Cerebellar cortex (tissue), 1 donor: ENCODE measurements at places on chromosomes 16 and 17.
A peak's percentile ranks its signal among the peaks of the same experiment; 100 is the strongest.

GRCh38 chr16:84013787-84014569, 28.6 kb downstream of the SLC38A8 start:
- peak; percentile 65 for DNase-seq

DNA sequence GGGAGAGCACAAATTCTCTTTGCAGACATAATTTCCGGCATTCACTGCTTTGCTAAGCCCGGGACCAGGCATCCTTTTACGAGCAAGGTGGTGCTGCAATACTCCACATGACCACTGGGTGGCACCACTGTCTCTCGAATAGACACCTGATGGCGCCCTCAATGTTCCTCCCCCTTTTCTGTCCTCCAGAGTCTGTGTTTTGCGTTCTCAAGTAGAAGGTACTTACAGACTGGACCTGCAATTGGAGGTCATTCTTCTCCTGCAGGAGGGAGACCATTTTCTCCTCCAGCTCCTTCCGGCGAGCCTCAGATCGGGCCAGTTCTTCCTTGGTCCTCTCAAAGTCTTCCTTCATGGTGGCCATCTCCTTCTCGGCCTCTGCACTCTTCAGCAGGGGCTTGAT, 45.2 kb downstream of the MYH13 start:
- DNase-seq, result peak; percentile 63

DNA sequence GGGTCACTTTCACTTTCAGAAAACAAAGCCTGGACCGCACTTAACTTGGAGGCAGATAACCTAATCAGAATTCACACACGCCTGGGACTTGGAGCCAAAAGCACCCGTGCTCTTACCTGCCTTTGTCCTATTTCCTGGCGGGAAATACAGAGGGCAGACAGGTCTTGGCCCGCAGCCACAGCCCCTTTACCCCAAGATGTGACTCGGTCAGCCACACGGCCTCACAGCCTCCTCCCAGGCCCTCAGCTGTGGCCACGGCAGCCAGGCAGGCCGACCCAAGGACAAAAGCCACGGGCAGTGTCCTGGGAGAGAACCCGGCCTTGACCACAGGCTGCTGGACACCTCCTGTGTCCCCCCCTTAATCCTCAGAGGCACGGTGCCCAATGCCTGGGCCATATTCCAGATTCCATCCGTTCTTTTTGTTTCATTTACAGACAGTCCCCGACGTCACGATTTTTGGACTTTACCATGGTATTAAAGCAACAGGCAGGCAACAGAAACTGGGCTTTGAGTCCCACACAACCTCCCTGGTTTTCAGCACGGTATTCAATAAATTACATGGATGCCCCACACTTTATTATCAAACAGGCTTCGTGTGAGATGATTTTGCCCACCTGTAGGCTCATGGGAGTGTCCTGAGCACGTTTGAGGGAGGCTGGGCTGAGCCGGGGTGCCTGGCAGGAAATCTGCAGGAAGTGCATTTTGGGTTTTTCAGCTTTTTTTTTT, 30.1 kb upstream of the GAA start:
- DNase-seq, result peak; percentile 61

GRCh38 chr17:51741458-51741857, 417.1 kb downstream of the CA10 start:
- no peak for DNase-seq

DNA sequence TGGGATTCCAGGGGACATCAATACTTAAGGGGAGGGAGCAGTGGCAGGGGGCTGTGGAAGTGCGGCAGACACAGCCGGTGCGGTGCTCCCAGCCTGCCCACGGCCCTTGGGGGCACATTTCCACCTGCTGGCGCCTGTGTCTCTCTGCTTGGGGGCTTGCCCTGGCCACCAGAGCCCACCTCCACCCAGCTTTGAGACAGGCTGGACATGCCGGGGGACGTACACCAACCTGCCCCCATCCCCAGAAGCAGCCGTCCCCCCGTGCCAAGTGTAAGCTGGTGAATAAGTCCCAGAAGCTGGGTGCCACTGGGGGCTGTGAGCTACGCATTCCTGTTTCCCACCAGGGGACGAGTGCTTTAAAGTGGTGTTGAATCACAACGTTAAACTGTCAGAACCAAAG, 172.6 kb downstream of the GSG1L start:
- DNase-seq, result no peak

- DNase-seq, result peak; percentile 23
Observed at GRCh38 chr16:11098601-11099390, 154.4 kb downstream of the CLEC16A start.

GRCh38 chr16:78365366-78365765, 265.9 kb downstream of the WWOX start:
- DNase-seq, result no peak

DNA sequence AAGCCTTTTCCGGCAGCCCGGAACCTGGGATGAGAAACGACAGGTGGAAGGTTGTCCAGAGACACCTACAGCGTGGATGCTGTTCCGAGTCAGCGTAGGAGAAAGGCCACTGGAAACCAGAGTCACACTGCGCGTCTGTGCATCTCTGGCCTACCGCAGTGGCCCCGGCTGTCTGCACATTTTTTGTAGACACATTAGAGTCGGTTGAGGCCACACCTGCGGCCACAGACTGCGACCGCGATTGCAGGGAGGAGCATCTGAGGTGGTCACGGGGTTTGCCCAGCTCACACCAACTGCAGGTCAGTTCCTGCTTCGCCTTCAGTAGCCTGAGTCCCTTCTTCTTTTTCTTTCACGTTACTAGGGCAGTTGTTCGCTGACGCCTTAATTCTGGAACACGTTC, 52.4 kb downstream of the WDR45B start:
- no peak for DNase-seq

DNA sequence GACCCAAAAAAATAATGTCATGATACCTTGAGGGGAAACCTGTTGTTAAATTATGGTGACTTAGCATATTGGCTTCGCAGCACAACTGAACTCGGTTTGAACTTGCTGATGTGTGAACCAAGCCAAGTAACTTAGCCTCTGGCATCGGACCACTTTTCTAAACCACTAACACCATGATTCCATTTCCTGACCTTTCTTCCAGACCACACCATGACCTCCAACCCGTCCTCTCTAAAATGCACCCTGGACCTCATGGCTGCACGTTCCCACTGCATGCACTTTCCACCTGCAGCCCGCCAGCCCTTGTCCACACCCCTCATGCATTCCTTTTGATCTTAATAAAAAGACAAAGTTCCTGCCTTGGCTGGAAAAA, 29.3 kb downstream of the DYNLRB2 start:
- no peak for DNase-seq

DNA sequence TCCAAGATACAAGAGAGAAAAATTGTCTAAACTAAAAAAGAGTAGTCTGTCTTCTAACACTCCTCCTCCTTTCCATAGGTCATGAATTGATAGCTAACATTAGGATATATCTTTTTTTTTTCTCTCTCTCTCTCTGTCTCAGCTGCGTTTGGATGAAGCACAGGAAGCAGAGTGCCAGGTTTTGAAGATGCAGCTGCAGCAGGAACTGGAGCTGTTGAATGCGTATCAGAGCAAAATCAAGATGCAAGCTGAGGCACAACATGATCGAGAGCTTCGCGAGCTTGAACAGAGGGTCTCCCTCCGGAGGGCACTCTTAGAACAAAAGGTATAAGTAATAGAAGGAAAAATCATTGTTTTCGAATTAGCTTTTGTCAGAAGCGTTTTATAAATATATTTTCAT, 32.9 kb downstream of the ABHD15 start:
- no peak for DNase-seq

GRCh38 chr16:68313116-68313515, 2.3 kb downstream of the PRMT7 start:
- DNase-seq, result no peak

DNA sequence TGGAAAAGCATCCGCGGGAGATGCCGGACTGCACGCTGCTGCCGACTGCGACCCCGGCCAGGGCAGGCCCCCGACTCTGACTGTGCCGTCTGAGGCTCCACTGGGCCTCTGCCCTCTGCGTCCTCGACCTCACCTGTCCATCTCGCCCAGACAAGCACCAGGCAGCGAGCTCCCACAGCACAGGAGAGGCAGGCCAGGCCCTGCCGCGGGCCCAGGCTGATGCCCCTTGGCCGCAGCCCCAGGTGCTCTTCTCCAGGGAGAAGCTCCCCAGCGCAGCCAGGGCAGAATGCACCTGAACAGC, 98.1 kb upstream of the DNAH17 start:
- no peak for DNase-seq

DNA sequence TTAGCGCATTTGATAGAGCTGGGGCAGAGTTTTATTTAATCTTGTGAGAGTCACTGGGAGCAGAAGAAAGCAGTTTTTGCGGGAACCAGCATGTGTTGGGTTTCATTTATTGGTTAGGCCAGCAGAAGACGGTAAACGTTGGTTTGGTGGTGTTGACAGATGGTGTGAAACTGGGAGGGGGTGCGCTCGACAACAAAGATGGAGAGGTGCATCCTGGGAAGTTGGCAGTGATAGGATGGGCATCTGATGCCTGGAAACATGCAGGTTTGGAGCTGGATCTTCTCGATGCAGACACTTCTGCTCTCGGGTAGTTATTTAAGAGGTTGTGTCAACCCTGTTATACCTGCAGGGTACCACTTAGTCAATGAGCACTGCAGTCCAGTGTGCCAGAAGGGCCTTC, 24.9 kb upstream of the CLEC18A start:
- peak; percentile 88 for DNase-seq
